Lung (tissue), 17 donors: ENCODE measurements at places on chromosomes 11 and 22.

DNA sequence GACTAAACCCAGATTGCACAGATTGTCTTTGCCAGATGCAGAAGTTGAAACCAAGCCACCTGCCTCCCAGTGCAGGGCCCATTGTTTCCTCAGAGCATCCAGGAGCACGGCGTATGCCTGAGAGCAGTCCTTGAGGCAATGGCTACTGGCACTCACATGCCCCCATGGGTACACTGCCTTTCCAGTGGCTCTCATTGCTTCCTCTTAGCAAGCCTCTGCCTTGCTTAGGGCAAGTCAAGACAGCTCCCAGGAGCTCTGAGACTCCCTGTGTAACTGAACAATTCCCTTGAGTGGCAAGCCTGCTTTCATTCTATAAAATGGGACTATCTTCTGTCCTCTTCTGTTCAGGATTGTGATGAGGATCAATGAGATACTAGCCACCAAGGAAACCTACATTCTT is 4.1 kb downstream of the SYTL2 start:
- no peak for DNase-seq

DNA sequence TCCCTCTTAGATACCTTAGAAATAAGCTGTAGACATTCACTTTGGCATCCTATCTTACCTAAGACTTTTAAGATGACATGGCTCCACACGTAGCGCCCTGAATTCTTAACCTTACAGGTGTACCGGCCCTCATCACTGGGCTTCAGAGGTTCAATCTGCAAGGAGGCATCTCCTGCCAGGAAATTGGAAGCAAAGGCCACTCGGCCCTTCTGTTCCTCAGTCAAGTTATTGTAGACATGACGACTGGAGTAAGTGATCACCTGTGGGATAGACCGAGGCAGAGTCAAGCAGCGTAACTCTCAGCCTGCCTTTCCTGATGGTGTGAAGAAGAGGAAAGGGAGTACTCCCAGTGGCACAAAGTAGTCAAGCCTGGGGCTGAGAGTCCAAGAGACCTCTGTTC is 22.5 kb upstream of the HSPA8 start:
- no peak for DNase-seq

- DNase-seq = peak; percentile 62
Measured at GRCh38 chr11:112882494-112883381, 78.5 kb upstream of the NCAM1 start.

DNA sequence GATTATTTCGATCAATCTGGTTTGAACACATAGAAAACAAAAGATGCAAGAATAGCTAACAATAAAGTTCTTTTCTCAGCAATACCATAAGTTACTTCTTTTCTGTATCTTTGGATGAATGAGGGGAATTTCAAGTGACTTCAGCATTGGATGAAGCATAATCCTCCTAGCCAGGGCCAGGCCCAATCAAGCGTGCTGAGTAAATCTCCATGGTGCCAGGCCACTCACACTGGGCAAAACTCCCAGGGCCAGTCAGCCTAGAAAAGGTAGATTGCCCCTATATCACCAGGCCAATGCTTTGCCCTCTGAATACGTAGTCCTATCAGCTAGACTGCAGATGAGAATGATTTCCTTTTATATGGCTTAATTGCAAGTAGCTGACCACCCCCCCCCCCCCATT is 6.0 kb downstream of the CNTF start:
- DNase-seq = no peak

GRCh38 chr11:11500744-11501487 is 120.9 kb downstream of the GALNT18 start:
- DNase-seq = no peak

GRCh38 chr11:97202613-97203292 is 812.9 kb downstream of the JRKL start:
- DNase-seq = no peak

DNA sequence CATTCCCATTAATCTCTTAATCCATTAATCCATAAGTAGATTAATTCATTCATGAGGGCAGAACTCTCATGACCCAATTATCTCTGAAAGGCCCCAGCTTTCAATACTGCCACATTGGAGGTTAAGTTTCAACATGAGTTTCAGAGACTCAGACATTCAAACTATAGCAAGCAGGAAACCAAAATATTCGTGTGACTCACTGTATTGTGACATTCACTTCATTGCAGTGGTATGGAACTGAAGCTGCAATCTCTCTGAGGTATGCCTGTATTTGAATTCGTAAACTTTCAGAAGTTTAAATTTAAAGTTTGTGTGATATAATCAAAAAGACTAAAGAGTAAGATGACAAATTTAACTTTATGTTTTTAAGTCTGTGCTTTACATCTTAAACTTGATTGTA is 2.9 kb upstream of the OR52J3 start:
- DNase-seq = no peak

- no peak for DNase-seq
Measured at GRCh38 chr22:28012832-28013460, 93.9 kb upstream of the PITPNB start.

- DNase-seq = no peak
Measured at GRCh38 chr11:6611092-6611962, 689 bp downstream of the TAF10 start.

DNA sequence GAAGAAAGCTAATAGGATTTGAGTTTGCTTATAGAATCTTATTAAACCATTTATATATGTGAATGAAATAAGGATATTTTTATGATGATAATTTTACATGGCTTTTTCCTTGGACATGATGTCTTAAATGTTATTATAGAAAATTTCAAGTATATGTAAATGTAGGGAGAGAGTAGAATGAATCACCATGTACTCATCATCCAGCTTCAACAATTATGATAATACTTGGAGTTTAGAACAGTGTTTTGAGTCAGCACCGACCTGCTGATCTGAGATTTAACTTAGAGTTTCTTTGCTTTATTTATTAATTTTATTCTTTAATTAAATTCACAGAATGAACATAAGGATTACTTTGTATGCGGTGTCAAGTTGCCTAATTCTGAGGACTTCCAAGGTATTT is 193.5 kb downstream of the UVRAG start:
- no peak for DNase-seq

DNA sequence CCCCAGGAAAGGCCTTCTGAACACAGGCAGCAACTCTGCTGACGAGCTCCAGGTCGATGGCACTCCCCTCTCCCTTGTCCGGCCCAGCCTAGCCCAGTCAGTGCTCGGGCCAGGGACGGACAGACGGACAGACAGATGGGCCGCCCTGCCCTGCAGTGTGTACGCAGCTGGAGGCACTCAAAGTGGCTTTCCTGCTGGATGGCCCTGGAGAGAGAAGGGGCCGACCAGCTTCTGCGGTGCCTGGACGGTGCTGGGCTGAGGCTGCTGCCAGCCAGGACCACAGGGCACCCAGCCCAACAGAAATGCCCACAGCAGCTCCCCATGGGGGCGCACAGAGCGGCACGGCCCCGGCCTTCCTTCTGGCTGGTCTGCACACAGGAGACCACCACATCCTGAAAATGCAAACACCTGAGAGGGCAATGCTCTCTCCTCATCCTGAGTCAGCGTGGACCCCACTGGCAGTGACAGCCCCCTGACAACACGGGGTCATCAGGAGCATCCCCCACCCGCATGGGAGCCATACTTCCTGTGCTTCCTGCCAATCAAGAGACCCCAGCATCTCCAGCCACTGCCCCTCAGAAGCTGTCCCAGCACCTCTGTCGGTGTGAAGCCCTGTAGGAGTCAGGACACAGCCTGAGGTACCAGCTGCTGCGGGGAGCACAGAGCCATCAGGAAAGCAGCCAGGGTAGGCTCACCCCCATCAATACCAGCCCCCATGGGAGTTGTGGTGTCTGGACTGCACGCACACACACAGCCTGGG is 692 bp upstream of the MOB2 start:
- DNase-seq = no peak

DNA sequence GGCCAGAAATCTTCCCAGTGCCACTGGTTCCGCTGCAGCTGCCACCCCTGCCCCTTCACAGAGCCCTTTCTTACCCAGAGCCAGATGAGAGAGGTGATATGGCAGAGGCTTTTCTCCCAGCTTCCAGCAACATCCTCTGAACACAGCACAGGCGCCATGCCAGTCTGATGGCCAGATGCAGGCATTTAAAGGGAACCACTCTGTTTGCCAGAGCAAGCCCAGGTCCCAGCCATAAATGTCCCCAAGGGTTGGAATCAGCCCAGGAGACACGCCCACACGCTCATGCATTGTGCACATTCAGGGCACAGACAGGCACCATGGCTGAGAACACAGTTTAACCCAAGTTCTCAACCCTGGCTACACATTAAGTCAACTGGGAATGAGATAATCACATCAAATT is 114.3 kb upstream of the CSNK2A3 start:
- DNase-seq = no peak

DNA sequence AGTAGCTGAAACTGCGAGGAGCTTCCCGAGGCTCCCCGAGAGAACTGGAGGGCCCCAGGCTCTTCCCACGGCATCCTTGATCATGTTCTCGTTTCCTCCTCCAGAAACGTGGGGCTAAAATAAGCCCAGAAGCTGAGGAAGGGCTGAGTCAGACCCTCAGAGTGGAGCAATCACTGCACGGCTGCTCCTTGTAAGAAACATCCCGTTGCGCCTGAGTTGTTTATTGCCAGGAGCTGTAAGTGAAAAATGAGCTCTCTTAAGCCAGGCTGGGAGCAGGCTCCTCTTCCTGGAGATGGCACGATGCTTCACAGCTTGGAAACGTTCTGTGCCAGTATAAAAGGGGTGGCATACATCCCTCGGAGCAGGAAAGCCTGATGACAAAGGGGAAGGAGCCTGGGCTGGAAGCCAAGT is 47.3 kb upstream of the SYN3 start:
- DNase-seq = peak; percentile 46

DNA sequence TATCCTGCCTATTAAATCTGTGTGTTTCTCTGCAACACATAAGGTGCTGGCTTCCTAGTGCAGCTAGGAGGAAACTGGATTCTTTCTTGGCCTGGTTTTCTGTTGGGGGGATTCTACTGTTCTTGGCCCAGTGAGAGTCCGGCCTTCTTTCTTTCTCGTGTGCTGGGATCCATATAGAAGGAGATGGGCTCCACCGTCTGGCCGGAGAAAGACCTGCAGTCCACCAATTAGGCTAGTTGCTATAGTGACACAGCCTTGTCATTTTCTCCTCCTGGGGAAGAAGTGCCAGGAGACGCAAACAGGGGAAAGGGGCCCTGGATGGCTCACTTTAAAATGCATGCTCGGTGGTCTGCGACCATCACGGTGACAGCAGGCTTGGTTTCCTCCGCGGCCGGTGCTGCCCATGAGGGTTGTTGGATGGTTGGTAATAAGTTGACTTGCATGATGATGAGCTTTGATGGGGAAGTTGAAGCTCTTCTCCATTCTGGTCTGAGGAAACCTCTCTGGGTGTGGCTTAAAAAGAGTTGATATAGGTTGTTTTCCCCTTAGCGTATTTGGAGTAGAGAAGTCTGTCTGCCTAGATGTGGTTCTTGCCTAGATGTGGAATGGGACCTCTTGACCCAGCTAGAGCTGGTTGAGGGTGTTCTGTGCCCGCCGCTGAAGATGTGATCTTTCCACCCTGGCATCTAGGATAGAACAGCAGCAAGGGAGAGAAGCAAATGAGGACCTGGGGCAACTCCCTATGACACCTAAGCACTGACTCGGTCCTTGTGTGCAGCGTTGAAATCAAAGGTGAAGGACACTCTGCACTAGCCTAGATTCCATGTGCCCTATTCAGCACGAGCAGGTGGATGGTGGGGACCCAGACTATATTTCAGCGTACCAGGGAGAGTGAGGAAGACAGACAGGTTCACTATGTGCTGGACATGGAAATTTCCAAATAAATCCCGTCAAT is 1335.0 kb downstream of the BRD1 start:
- peak; percentile 90 for DNase-seq

DNA sequence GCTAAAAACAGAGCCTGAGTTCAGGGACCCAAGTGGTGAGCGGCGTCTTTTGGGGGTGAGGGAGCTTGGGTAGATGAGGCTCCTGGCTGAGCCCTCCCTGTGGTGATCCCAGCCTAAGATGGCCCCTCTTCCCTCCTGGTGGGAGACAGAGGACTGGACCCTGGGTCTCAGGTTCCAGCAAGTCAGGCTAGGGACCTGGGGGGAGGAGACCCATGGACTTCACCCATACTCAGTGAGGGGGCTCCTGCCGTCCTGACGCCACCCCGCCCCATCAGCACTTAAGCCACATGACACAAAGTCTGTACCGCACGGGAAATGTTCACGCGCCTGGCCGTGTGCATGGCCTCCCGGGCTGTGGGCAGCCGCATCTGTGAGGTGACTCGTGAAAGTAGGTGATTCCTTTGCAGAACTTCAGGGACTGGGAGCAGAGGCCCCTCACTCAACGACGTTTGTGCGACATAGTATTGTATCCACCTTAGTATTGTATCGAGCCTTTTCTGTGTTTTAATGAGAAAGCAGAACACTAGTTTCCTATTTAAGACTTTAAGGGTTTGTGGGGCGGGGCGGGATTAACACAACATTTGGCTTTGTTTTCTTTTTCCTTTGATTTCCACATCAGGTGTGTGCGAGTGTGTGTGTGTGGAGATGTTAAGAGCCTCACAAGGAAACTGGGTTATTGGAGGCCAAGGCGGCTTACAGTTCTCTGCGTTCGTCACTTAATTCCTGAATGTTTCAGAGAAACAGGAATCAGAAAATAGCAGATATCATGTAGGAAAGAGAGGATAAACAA is 18.4 kb upstream of the TMEM191C start:
- peak; percentile 7 for DNase-seq

DNA sequence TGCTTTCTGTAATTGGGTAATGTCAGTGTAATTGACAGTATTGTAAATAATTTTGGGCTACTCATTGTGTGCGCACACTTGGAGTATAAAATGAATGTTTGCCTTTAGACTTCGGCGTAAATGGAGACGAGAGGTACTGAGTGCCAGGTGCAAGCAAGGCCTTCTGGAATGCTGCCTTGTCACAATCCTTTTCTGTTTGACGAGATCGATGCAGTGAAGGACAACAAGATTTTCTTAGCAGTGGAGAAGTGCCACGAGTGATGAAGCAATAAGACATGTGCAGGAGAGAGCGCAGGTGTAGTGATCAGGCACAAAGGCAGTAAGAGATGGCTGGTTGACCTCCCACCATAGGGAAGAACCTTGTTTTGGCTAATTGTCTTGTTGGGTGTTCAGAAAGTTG is 67.5 kb downstream of the DDX10 start:
- no peak for DNase-seq

- peak; percentile 87 for DNase-seq
Measured at GRCh38 chr11:67372993-67373647, at the start of gene CLCF1. Gene CLCF1 (minus strand): TSS chr11:67373598. CDS start chr11:67373539, 59 bp downstream.

DNA sequence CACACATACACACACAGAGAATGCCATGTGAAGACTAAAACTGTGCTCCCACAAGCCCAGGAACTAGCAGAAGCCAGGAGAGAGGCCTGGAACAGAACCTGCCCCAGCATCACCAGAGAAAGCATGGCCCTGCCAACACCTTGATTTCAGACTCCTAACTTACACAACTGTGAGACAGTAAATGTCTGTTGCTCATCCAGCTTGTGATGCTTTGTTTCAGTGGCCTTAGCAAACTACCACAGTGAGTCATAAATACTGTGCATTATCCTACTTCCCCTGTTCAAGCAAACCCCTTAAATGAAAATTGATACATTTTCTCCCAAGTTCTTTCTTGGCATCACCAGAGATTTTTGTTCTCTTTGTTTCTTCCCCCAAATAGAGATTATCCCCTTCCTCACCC is 1539.4 kb upstream of the TENM4 start:
- DNase-seq = no peak
